CD4-positive, alpha-beta memory T cell (primary cell): ENCODE measurements at places on chromosomes 16 and 17. TPM values are rescaled to one million over a fixed set of nuclear protein-coding genes. Genes with fewer than 3 reads are reported as not detected.

- H3K27me3 ChIP-seq = no peaks in the 10 kb centered on the region
- no peak overlapping the region for H3K4me3 ChIP-seq
Measured at GRCh38 chr17:75471207-75471606, 14.8 kb downstream of the TMEM94 start.

DNA sequence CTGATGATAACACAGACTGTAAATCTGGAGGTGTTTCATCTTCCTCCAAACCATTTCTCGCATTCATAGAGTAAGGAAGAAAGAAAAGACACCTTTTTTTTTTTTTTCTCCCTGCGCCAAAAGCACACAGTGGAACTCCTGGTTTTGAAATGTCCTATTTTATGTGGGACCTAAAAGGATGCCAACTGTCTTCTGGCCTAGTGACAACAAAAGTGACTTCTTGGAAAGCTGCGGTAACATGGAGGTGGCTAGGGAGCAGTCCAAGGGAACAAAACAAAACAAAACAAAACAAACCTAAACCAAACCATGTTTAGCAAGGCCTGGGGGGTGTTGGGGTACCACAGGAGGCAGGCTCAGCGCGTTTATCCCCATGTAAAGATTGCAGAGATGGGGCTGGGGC, 174.8 kb downstream of the XYLT1 start:
- H3K36me3 ChIP-seq = no peaks in the 10 kb centered on the region
- DNase-seq = no peak
- no peak overlapping the region for H3K4me3 ChIP-seq
- no peak overlapping the region for H3K27ac ChIP-seq
- H3K27me3 ChIP-seq = no peaks in the 10 kb centered on the region

- H3K4me3 ChIP-seq = no peak overlapping the region
- no peaks in the 10 kb centered on the region for H3K27me3 ChIP-seq
- no peak for DNase-seq
- H3K36me3 ChIP-seq = no peaks in the 10 kb centered on the region
- peaks cover 4% of the 10 kb centered on the region for H3K4me1 ChIP-seq
Measured at GRCh38 chr17:42429726-42430447, 6.8 kb upstream of the CAVIN1 start.

- no peaks in the 10 kb centered on the region for H3K36me3 ChIP-seq
- H3K4me3 ChIP-seq = no peak overlapping the region
- H3K27me3 ChIP-seq = no peaks in the 10 kb centered on the region
- H3K4me1 ChIP-seq = no peaks in the 10 kb centered on the region
Measured at GRCh38 chr16:54602666-54603065, 316.1 kb upstream of the IRX3 start.

- no peaks in the 10 kb centered on the region for H3K27me3 ChIP-seq
- no peak for DNase-seq
- H3K27ac ChIP-seq = no peak overlapping the region
- H3K4me3 ChIP-seq = no peak overlapping the region
Measured at GRCh38 chr17:71184716-71185115, 936.1 kb upstream of the SOX9 start.

- H3K27me3 ChIP-seq = no peaks in the 10 kb centered on the region
- H3K4me1 ChIP-seq = no peaks in the 10 kb centered on the region
- H3K27ac ChIP-seq = no peak overlapping the region
- no peak for DNase-seq
- no peaks in the 10 kb centered on the region for H3K36me3 ChIP-seq
- H3K4me3 ChIP-seq = no peak overlapping the region
Measured at GRCh38 chr16:85286951-85287814, 174.9 kb upstream of the CIBAR2 start.

Gene SALL1
- total RNA-seq = not detected
